Activated T-helper 2 cell treated with anti-CD3 and anti-CD28 coated beads, Interferon-gamma antibody, Interleukin-2, Interleukin-4, amounts not matched to agents 10 μg/mL and 5 μg/mL and 100 μg/mL, durations not matched to agents 14 hours and 24 hours and 36 hours (primary cell): ENCODE measurements at places on chromosomes 3 and 15. TPM values are rescaled to one million over a fixed set of nuclear protein-coding genes. Genes with fewer than 3 reads are reported as not detected.
A peak's percentile ranks its signal among the peaks of the same experiment; 100 is the strongest.

VPS8 gene
- total RNA-seq: 36.6 and 40.1 TPM in 2 replicates

SPSB4 gene
- total RNA-seq: not detected in 2 replicates

FAM174B gene
- total RNA-seq: 3.0 and 3.7 TPM in 2 replicates

PARP14 gene
- 45.7 and 51.9 TPM in 2 replicates for total RNA-seq

DNA sequence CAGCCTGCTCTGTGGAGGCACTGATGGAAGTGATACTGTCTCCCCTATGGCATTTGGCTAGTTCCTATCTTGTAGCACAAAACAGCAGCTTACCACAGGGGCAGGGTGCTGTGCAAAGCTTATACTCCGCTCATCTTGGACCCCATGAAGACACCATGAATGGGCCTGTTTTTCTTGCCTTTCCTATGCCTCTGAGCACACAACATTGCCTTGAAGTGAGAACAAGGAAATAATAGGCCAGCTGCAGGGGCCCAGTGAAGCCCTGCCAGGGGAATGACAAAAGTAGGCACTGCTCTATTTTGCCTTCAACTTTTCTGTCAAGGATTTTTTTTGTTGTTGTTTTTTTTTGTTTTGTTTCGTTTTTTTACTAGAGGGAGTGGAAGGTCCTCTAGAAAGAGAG is 110.3 kb downstream of the PDE8A start:
- H3K4me1 ChIP-seq: no peaks in the 10 kb centered on the region
- H3K27ac ChIP-seq: no peak overlapping the region
- no peak overlapping the region for H3K4me3 ChIP-seq

- H3K36me3 ChIP-seq: peaks cover 37% of the 10 kb centered on the region
- peaks cover 18% of the 10 kb centered on the region for H3K4me1 ChIP-seq
- DNase-seq: no peak
- H3K4me3 ChIP-seq: no peak overlapping the region
- H3K27ac ChIP-seq: no peak overlapping the region
These were observed 5.0 kb downstream of the MYD88 start for GRCh38 chr3:38143511-38143910.

DNA sequence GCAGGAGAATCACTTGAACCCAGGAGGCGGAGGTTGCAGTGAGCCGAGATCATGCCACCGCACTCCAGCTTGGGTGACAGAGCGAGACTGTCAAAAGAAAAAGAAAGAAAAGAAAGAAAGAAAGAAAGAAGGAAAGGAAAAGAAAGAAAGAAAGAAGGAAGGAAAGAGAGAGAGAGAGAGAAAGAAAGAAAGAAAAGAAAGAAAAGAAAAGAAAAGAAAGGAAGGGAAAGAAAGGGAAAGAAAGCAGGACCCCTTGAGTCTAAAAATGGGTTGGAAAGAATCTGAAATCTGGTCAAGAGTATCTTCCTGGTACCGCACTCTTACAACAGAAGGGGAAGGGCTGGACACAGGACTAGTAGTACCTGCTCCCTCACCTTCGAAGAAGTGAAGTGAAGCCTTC is 19.6 kb downstream of the CRYGS start:
- no peak for DNase-seq
- no peak overlapping the region for H3K4me3 ChIP-seq

GRCh38 chr3:38022301-38022700 is 7.1 kb downstream of the PLCD1 start:
- peaks cover 15% of the 10 kb centered on the region for H3K4me1 ChIP-seq
- H3K27me3 ChIP-seq: peaks cover 7% of the 10 kb centered on the region
- H3K27ac ChIP-seq: no peak overlapping the region
- H3K36me3 ChIP-seq: no peaks in the 10 kb centered on the region

GRCh38 chr3:152942366-152942765 is 107.4 kb downstream of the P2RY1 start:
- DNase-seq: no peak
- H3K4me3 ChIP-seq: no peak overlapping the region
- H3K27me3 ChIP-seq: no peaks in the 10 kb centered on the region
- H3K27ac ChIP-seq: no peak overlapping the region
- H3K36me3 ChIP-seq: no peaks in the 10 kb centered on the region
- H3K4me1 ChIP-seq: no peaks in the 10 kb centered on the region

DNA sequence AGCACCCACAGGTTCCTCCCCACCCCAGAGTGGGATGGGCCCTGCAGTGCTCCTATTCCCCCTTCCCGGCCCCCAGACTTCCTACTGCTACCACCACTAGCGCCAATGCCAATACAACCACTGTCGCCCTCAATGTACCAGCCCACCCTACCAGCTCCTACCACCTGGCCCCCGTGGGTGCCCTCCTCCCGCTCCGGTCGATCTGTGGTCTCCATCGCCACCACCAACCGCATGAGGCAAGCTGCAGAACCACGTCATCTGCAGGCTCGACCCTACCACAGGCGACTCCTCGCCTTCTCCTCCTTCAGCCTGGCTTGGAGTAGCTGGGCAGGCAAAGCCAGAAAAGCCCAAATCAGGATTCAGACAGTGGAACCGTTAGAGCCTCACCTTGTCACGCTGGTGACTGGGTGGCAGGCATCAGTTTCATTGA is 179.3 kb downstream of the POTEB3 start:
- H3K4me1 ChIP-seq: no peaks in the 10 kb centered on the region
- peaks cover 8% of the 10 kb centered on the region for H3K27me3 ChIP-seq
- H3K27ac ChIP-seq: no peak overlapping the region
- DNase-seq: no peak
- H3K36me3 ChIP-seq: no peaks in the 10 kb centered on the region

DNA sequence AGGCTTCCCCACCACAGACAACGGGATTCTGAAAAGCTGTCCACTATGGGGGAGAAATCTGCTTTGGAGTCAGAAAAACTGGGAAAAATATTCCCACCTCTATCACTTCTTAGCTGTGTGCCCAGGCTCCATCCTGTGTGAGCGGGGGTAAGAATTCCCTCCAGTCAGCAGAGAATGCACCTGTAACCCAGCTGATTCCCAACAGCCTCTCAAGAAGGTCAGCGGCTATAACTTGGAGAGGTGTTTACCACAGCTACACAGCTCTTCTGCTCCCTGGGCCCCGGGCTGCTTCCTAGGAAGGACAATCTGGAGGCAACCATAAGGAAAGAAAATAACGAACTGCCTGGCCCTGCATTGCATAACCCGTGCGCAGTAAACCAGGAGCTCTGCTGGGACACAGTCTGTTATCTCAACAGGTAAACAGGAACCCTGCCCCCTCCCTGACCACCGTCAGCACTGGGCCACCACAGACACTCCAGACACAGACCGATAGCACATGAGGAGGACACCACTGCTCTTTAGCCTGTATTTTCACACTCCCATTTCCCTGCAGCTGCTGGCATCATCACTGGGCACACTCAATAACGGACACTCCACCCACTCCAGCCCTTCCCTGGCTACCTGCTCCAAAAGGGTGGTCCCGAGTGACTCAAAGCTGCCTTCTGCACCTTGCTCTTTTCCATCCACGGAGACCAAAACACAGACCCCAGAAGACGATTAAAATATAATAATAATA is 2.1 kb downstream of the RAB43 start:
- DNase-seq: peak; percentile 22
- H3K4me1 ChIP-seq: peaks cover 57% of the 10 kb centered on the region
- no peaks in the 10 kb centered on the region for H3K27me3 ChIP-seq
- H3K27ac ChIP-seq: peak overlapping the region; percentile 97
- peaks cover 49% of the 10 kb centered on the region for H3K36me3 ChIP-seq

GRCh38 chr3:48474619-48475018 is 28.1 kb downstream of the ATRIP start:
- H3K27ac ChIP-seq: peak overlapping the region; percentile 70
- H3K36me3 ChIP-seq: peaks cover 20% of the 10 kb centered on the region
- H3K4me1 ChIP-seq: peaks cover 44% of the 10 kb centered on the region

DNA sequence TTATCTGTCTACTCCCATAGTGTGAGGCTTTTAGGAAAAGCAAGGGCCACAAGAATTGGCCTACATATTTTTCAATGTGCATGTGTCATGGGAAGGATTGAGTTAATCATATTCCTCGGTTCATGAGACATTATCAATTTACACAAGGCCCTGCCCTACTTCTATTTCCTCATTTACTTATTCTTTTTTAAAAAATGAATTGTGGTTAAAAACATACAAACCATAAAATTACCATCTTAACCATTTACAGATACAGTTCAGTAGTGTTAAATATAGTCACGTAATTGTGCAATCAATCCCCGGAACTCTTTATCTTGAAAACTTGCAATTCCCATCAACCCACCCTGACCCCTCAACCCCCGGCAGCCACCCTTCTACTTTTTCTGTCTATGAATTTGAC is 284.0 kb upstream of the GADL1 start:
- H3K27me3 ChIP-seq: peaks cover 2% of the 10 kb centered on the region
- no peak for DNase-seq
- H3K36me3 ChIP-seq: no peaks in the 10 kb centered on the region
- H3K27ac ChIP-seq: no peak overlapping the region
- H3K4me1 ChIP-seq: no peaks in the 10 kb centered on the region
- no peak overlapping the region for H3K4me3 ChIP-seq

GRCh38 chr3:110352841-110353604 is 718.6 kb upstream of the NECTIN3 start:
- H3K4me1 ChIP-seq: no peaks in the 10 kb centered on the region
- H3K36me3 ChIP-seq: no peaks in the 10 kb centered on the region
- H3K4me3 ChIP-seq: no peak overlapping the region
- no peaks in the 10 kb centered on the region for H3K27me3 ChIP-seq
- no peak overlapping the region for H3K27ac ChIP-seq
